GM19239 (cell line): ENCODE measurements at places on chromosomes 3 and 15.

GRCh38 chr3:107612664-107613084 lies 89.9 kb downstream of the BBX start:
- DNase-seq: no peak

- no peak for DNase-seq
These were observed 553.1 kb upstream of the PPP2R3A start for GRCh38 chr3:135412475-135412874.

DNA sequence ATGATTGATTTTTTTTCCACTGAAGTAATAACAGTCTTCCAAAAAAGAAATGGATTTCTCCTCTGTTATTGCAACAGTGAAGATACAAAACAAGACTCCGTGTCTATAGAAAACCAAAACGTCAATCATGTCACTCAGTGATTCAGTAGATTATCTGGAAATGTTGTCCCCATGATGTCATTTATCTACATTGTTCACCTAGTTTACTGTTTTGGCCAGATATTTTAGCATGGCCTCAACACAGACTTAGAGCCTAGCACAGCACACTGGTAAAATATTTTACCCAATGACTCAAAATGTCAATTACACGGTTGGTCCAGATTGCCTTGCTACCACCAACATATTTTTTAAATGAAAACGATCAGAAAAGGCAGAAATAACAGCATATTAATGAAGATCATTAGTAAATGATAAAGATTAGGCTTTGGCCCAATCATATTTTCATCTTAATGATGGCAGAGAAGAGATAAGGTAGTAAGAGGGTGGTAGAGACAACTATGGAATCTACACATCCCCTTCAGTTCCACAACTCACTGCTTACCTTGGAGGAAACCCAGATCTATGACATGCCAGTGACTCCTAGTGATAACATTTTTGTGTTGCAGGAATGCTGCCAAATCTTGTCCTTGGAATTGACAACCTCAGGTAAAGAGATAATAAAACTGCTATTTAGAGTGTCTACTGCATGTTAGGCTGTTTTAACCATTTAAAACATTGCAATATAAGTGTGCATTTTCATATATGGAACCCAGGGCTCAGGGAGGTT lies 347.7 kb upstream of the ARPP21 start:
- no peak for DNase-seq

DNA sequence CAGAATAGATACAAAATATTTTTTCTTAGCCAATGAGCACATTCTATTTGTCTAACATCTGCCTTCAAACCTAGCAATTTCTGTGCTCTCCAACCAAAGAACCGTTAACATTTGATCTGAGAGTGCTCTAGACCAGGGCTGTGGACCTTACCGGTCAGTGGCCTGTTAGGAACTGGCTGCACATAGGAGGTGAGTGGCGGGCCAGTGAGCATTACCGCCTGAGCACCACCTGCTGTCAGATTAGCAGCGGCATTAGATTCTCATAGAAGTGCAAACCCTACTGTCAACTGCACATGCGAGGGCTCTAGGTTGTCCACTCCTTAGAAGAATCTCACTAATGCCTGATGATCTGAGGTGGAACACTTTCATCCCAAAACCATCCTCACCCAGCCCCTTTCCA lies 131.7 kb downstream of the CADM2 start:
- DNase-seq: no peak

DNA sequence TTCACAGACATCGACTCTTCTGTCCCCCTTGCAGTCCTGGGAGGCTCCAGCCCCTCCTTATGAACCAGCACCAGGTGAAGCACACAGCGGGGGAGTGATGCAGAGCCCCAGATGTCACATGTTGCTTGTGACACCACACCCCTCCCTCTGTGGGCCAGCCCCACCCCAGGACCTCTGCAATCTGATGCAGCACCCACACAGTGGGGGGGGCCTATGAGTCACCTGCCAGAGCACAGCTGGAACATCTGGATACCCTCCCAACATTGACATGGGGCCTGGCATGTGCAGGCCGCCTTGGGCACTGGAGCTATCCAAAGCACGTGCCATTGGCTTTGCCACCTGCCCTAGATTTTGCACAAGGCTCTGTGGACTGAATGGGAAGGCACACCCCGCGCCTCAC lies 70.5 kb downstream of the FEM1B start:
- no peak for DNase-seq

DNA sequence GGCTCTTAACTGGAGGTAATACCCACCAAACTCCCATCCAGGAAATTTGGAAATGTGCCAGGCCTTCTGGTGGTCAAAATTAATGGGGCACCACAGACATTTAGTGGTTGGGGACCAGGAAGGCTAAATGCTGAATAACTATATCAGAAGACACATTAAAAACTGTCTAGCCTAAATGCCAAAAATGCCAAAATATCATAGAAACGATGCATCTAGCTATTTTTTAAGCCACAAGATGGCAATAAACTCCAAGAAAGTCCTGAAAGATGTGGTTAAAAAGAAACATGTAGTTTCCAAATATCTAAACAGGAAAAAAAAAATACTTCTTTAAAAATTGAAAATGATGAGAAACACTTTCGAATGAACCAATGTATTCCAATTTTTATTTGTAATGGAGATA lies 19.9 kb downstream of the CCDC14 start:
- DNase-seq: no peak

GRCh38 chr3:132753946-132754345 lies 31.7 kb upstream of the NPHP3 start:
- DNase-seq: no peak

DNA sequence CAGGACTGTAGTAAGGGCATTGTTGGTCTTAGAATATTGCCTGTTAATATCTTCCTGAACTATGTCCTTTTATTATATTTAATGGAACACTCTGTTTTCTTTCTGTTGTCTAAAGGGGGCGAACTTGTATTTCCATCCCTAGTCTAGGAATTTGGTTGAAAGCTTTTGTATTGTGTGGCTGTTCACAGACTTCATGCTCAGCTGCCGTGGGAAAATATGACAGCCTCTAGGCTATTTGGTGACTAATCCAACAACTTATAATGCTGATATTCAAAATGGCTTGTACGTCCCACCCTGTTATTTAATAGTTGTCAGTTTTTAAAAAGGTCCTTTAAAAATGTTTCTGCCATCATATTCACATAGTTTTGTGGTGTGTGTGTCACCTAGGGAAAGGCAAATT lies 202.6 kb downstream of the KLHL25 start:
- DNase-seq: no peak

GRCh38 chr3:61979638-61980037 lies 393.7 kb downstream of the FEZF2 start:
- DNase-seq: no peak

GRCh38 chr3:61861410-61861809 lies 300.0 kb downstream of the PTPRG start:
- no peak for DNase-seq

DNA sequence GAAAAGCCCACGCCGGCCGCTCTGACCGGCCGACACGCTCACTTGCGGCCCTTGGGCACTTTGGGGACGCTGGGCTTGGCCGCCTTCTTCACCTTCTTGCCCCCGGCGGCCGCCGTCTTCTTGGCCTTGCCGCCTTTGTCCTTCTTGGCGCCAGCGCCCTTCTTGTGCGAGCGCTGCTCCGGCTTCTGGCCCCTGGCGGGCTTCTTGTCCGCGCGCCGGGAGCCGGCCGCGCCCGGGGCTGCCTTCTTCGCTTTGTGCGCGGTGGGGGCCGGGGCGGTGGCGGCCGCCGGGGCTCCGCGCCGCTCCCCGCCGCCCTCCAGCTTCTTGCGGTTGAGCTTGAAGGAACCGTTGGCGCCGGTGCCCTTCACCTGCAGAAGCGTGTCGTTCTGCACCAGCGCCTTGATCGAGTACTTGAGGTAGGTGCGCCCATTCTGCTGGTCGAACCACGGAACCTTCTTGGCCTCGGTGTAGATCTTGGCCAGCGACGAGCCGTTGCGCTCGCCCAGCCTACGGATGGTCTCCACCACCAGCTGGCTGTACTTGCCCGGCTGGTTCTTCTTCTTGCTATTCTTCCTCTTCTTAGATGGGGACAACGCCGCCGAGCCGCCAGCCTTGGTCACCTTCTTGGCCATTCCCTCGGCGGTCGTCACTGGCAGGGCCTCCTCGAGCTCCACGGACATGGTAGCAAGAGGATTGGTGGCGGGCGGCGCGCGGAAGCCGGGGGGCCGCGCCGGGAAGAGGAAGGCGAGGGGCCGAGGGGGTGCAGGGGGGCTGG lies 36.7 kb downstream of the HMCES start:
- DNase-seq: no peak

DNA sequence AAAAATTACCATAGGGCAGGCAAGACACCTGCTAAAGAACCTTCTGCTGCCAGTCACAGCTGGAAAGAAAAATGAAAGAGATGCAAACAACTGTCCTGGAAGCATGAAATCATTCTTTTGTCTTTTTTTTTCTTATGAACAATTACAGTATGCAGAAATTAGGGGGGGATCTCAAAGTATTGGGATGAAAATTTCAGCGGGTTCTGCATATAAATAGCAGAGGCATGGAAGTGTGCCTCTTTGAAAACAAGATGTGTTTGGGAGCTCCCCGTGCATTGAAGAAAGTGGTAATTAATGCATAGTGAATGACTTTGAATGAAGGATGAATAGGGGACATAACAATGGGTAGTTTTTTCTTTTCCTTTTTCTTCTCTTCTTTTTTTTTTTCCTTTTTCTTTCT lies 431.2 kb downstream of the SOX2 start:
- no peak for DNase-seq

- no peak for DNase-seq
These were observed 41.1 kb upstream of the GNB5 start for GRCh38 chr15:52232327-52232726.
